ENCODE measurements at places on chromosomes 13 and 19.

GRCh38 chr19:32387701-32388392 lies 17.7 kb upstream of the DPY19L3 start:
- no peak for DNase-seq

GRCh38 chr13:110412132-110412914 lies 105.2 kb downstream of the COL4A2 start:
- DNase-seq = peak; percentile 19

DNA sequence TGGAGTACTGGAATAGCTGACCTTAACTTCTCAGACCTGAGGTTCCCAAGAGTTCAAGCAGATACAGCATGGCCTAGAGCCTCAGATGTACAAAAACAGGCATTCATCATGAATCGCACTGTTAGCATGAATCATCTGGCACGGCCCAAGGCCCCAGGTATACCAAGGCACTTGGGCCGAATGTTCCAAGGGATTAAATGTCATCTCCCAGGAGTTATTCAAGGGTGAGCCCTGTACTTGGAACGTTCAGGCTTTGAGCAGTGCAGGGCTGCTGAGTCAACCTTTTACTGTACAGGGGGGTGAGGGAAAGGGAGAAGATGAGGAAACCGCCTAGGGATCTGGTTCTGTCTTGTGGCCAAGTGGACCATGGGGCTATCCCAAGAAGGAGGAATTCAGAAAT lies 6.3 kb downstream of the KLK3 start:
- no peak for DNase-seq

GRCh38 chr19:16525751-16526481 lies 16.3 kb downstream of the CHERP start:
- no peak for DNase-seq

GRCh38 chr19:35031072-35031881 lies 1.0 kb downstream of the SCN1B start:
- DNase-seq = no peak

DNA sequence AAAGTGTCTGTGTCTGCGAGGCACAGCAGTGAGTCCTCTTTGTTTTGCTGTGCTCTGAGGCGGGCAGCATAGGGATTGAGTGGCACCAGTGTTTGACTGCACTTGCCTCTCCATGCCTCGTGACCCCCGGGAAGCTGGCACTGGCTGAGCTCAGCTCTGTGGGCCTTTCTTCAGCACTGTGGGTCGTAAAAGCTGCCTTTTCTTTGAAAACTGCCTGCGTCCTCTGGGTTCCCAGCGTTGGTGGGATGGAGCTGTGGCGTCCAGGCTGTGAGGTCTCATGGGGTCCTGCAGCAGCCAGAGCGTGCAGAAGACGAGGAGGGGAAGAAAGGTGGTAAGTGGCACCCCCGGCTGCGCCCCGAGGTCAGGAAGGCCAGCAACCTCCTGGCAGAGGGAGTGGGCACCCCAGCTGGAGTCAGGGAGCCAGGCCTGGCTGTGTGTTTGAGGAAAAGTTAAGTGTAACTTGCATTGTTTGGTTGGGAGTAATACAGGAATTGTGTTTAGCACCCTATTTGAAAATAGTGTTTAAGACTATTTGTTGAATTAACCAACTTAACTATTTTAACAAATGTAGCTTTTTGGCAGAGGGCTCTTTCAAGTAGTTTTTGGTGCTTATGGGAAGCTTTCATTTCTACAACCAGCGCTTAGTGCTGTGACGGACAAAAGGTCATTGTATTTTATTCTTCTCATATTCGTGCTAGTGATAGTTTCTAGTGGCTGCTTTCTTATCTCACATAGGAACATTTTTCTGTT lies 79.3 kb upstream of the TEX29 start:
- no peak for DNase-seq

- DNase-seq = no peak
These were observed 431 bp downstream of the GYS1 start for GRCh38 chr19:48992581-48993174.
